Bronchial epithelial cell (primary cell): ENCODE measurements at places on chromosomes 6 and 20. TPM values are rescaled to one million over a fixed set of nuclear protein-coding genes. Genes with fewer than 3 reads are reported as not detected.
A peak's percentile ranks its signal among the peaks of the same experiment; 100 is the strongest.

GRCh38 chr6:117169781-117170281 lies 95.5 kb upstream of the VGLL2 start:
- DNase-seq, result peak; percentile 47

- DNase-seq, result peak; percentile 37
Measured at GRCh38 chr6:14501914-14502313, 384.3 kb downstream of the CD83 start.

DNA sequence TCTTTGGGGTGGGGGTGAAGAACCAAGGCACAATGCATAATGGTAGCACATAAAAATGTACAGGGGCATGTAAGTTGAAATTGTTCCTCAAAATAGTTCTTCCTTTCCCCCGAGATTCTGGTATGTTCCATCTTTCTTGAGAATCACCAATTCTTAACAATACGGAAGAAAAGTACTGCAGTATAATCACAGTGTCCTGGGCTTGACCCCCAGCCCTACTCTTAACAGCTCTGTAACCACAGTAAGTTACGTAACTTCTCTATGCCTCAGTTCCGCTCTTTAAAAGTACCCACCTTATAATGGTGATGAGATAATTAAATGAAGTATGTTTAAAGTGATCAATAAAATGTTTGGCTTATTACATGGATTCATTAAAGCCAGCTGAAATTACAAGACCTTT lies 104.5 kb downstream of the SMLR1 start:
- DNase-seq, result no peak

GRCh38 chr6:12007887-12008286 lies 4.2 kb upstream of the HIVEP1 start:
- DNase-seq, result peak; percentile 20

- no peak for DNase-seq
Measured at GRCh38 chr6:16782278-16782677, 21.0 kb upstream of the ATXN1 start.

DNA sequence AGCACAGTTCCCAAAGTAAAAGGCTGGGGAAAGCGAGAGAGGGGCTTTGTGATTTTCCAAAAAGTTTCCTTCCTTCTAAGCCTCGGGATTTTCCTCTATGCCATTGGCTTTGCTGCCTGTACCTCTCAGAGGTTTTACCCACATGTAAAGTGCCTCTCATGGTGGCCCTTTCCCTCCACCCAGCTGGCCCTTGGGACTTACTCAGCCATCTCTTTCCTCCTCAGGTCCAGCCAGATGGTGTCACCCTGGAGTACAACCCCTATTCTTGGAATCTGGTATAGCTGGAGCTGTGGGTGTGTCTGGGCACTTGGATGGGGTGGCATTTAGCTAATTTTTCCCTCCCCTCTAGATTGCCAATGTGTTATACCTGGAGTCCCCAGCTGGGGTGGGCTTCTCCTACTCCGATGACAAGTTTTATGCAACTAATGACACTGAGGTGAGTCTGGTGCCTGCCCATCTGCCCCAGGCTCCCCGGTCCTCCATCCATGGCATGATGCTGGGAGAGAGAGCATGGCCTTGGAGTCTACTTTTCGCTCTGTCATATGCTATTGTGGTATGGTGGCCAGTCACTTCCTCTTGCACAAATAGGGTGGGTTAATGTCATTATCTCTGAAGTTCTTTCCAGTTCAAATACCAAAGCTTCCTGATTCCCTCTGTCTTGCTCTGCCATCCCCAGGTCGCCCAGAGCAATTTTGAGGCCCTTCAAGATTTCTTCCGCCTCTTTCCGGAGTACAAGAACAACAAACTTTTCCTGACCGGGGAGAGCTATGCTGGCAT lies 1.1 kb downstream of the CTSA start:
- peak; percentile 45 for DNase-seq

- DNase-seq, result no peak
Measured at GRCh38 chr20:34546751-34547181, 11.8 kb upstream of the MAP1LC3A start.

DNA sequence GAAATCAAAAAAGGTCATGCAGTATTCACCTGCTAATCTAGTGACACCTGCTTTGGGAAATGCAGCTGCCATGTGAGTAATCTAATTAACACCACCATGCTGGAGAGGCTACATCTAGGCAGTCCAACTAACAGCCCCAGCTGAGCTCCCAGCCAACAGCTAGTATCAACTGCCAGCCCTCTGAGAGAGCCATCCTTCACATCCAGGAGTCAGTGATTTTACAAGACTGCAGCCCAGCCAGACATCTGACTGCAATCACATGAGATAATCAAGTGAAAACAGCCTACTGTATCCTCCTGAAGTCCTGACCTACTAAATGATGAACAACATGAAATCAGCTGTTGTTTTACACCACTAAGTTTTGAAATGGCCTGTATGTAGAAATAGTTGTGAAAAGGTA lies 298.4 kb downstream of the TRDN start:
- DNase-seq, result no peak

DNA sequence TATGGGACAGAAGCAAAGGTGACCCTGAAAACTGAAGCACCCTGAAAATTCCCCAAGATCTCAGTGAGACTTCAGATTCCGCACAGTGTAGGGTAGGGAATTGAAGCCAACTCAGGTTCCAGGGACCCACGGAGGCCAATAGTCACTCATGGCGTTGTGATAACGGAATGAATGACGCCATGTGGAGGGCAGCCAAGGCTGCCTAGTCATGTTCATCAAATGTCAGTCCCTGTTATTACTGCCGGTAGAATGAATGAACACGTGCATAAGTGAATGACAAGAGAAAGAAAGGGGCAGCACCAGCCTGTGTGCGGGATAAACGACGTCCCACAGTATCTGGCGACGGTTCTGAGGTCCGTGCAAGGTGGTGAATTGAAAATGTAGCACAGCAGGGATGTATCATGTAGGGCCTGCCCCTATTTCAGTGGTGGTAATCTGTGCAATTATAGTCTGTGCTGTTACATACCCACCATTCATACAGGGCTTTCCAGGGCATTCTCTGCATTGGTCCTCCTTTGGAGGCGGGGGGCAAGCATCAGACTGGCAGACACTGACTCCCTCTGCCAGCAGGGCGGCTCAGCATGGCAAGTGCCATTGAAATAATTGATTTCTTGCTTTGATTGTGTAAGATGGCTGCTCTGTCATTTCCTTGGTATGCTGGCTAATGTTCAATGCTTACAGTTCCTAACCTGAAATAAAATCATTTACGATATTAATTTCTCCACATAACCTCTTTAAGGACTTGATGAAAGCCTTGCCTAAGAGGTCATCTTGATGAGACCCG lies 386.9 kb downstream of the CDH4 start:
- peak; percentile 20 for DNase-seq

- no peak for DNase-seq
Measured at GRCh38 chr6:80579391-80580023, 473.0 kb downstream of the BCKDHB start.

DNA sequence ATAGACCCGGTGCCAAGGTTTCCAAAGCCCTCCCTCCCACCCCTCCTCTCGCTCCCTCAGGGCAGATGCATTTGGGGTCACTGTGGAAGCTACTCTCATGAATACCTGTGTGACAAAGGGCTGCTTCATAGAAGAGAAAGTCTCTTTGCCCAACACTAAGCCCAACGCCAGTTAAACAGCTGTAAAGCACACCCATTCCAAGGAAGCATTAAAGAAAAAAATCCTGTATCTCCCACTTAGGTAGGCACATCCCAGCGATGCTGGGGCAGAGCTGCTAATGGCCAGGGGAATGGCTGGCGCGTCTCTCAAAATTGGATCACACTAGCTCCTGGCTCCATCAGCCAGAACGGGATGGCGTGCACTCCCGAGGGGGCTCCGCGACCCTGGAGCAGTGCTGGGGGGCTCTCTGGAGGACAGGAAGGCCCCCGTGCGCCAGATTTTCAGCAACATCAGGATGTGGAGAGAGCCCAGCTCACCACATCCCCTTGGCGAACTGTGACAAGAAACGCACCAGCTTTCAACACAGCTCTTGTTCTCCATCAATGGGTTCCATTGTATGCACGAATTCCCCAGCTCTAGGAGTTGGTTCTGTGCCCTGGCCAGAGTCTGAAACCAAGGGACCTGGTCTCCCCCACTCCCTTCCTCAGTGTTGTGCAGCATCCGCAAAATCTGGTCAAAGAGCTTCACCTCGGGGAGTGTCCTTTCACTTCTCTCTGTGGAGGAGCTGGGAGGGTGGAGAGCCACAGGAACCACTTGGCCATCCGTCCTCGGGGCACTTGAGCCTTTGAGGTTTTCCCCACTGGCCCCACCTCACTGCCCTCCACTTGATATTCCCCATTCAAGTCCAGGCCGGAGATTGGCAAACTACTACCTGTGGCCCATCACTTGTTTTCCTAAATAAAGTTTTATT lies 74.1 kb downstream of the TFAP2C start:
- no peak for DNase-seq

GRCh38 chr6:29834564-29835436 lies 7.2 kb downstream of the HLA-G start:
- DNase-seq, result peak; percentile 8

DNA sequence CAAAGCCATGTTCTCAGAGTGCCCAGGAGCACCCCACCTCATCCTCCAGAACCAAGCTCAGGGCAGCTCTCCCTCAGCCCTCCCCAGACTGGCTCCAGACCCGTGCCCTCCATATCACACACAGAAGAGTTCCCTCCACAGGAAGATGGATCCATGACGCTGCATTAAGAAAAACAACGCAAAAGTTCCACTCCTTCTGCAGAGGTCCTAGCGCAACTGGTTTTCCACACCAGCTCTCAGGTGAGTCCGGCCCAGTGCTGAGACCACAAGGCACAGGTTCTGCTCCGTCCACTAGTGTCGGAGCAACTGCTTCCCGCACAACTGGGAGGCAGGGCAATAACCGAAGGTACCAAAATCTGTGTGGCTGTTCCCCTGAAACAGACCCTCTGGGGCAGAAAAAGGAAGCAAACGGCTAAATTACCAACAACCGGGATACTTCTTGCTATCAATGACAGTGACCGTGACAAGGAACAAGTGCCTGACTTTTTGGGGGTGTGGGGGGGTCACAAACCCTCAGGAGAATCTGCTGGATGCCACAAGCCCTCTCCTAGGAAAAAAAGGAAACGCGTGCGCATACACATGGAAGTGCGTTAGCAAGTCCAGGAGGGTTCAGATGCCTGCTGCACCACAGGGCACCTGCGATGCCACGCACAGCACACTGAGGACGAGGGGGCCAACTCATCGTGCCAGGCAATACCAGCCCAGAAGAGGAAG lies 49.2 kb downstream of the MYH7B start:
- no peak for DNase-seq

DNA sequence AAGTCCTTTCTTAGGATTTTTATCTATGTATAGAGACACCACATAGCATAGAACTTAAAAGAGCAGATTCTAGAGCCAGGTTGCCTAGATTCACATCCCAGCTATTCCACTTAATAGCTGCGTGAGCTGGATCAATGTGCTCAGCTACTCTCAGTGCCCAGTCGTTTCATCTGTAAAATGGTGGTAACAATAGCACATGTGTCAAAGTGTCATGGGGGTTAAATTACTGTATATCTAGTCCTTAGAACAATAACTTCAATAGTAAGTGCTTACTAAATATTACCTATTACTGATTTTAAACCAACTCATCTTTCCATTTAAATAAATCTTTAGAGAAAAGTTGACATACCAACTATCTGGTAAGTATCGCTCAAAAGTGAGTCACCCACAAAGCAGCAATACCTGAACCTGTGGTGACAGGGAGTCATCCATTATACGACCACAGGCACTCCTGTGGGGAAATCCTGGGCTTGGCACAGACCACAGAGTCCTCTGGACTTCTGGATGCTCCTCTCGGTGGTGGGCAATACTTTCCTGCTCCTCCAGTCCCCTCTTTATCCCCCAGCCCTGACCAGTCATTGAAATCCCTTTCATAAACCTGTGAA lies 154.8 kb downstream of the PDSS2 start:
- DNase-seq, result peak; percentile 87

DNA sequence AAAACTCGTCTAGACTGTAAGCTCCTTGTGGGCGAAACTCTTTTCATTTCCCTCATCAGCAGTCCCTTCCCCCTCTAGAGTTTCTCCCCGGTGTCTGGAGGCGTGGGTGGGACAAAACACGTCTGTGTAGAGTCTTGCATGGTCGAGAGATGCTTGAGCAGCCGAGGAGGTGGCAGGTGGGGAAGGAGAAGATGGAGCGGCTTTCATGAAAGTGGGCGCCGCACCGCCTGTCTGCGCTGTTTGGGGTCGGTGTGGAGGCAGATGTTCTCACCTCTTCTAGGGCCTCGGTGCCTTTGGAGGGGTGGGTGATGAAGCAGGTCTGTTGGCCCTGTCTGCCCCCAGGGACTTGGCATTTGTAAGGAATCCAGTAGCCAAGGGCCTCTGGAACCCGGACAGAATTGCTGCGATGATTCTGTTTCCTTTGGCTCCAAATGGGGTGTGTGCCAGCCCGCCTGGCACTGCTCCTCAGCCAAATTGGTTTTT lies 1.2 kb downstream of the BRPF3 start:
- DNase-seq, result no peak

- peak; percentile 13 for DNase-seq
Measured at GRCh38 chr6:11968241-11968806, 43.8 kb upstream of the HIVEP1 start.

DNA sequence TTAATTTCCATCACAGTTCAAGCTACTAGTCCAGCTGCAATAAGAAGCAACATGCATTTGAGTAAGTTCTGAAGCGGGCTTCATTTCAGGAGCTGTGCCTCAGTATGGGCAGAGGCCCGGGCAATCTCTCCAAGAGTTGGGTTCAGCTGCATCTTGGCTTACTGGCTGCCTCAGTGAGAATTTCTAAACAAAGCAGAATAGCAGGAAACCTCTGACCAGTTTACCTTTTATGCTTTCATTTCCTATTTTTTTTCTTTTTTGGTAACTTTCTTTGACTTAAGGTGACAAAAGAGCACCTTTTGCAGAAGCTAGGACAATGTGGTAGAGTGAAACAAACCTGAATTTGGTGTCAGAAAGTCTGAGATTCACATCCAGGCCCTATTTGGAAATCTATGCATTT lies 51.0 kb upstream of the FBXO30 start:
- no peak for DNase-seq

- no peak for DNase-seq
Measured at GRCh38 chr20:58698741-58699622, 6.4 kb downstream of the NPEPL1 start.

GRCh38 chr6:10587656-10588406 lies 66.7 kb downstream of the GCNT2 start:
- DNase-seq, result no peak

DNA sequence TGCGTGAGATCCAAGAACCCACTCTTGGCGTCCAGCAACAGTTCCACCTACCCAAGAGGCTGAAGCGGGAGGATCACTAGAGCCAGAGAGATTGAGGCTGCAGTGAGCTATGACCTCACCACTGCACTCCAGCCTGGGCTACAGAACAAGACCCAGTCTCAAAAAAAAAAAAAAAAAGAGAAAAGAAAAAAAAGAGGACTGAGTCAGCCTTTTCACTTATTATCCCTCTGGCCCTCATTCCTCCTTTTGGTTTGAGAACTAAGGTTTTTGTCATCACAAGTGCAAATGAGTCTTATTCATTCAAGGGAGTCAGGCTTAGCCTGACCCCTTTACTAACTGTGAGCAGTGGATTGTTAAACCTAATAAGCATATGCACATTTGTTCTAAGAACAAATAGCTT lies 37.9 kb upstream of the JARID2 start:
- no peak for DNase-seq

GRCh38 chr6:26003102-26003694 lies 40.6 kb downstream of the TRIM38 start:
- peak; percentile 63 for DNase-seq

FAM83C gene
- 0.26 and 0.64 TPM in 2 replicates for total RNA-seq

BCKDHB gene
- total RNA-seq, result 9.1 and 15.0 TPM in 2 replicates

TMEM217 gene
- total RNA-seq, result 0.26 and 0.38 TPM in 2 replicates
